ENCODE measurements at places on chromosomes 4 and X.

- peak; percentile 54 for DNase-seq
Measured at GRCh38 chr4:185764876-185765275, 47.1 kb downstream of the SORBS2 start.

DNA sequence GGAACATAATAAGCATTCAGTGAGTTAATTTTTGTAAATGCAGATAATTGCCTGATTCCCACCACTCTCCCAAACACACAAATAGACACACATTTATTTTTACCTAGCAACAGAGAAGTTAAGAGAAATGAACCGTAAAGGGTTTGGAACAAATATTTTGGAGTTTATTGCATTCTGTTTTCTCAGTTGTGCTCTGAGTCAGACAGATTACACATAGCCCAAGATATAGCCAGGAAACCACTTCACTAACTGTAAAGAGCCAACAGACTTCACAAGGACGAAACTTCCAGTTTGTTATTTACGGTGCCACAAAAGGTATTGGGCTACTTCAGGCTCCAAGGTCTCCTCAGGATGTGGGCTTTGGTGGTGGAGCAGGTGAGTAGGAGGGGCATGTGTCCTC, 217.0 kb downstream of the BMPR1B start:
- DNase-seq, result no peak

GRCh38 chr4:4477391-4477790, 64.5 kb downstream of the STX18 start:
- no peak for DNase-seq

- DNase-seq, result no peak
Measured at GRCh38 chr4:82373486-82373815, 340 bp downstream of the HNRNPD start.

DNA sequence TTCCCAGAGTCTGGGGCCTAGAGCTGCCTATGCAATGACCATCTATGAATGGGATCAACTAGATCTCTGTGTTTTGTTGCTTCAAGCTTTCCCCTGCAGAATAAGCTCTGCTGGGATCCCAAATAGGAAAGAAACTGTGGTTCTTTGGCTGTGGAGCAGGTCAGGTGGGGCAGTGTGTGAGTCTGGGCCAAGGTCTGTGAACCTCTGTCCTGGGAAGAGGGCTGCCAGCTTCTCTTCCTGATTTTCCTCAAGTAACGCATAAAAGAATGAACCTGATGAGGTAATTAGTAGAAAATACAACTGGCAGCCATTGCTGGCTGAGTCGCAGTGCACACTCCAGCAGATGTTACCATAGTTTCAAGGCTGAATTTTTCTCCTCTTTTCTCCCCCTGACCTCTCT, 4.6 kb upstream of the PIN4 start:
- no peak for DNase-seq

GRCh38 chr4:186192066-186192612, 772 bp downstream of the CYP4V2 start:
- DNase-seq, result peak; percentile 49

GRCh38 chr4:119629142-119629471, 503 bp upstream of the PDE5A start:
- DNase-seq, result no peak

DNA sequence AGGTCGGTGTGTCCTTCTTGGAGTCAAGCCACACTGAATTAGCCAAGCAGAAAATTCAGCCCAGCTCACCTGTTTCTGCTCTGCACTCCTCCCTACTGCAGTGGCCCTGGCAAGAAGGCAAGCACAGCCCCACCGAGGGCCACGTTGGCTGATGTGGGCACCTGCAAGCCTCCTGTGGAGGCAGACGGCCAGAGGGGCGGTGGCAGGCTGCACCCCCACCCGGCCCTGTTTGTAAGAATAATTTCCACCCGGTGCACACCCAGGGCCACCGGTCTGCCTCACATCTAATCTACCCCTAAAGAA, 18.8 kb downstream of the PPP2R2C start:
- DNase-seq, result no peak

DNA sequence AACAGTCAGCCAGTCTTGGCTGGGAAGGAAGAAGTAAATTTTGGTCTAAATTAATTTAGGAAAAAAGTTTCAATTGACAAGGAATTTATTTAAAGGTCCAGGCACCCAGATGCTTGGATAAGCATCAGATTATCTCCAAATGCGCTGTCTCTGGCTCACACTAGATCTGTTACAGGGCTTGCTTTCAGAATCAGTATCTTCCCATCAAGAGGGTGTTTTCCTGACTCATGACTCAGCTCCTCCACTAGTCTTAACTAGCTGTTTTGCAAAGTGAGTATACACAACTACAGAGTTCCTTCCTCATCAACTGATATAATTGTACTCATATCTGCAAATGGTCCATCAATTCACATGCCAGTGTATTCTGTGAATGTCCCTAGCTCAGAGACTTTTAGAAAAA, 482.1 kb upstream of the CPEB2 start:
- DNase-seq, result peak; percentile 30

- DNase-seq, result no peak
Measured at GRCh38 chr4:20592663-20593062, 107.6 kb upstream of the PACRGL start.

GRCh38 chrX:40298572-40299479, 201.1 kb upstream of the BCOR start:
- peak; percentile 14 for DNase-seq

- DNase-seq, result no peak
Measured at GRCh38 chr4:7320206-7320797, 114.4 kb downstream of the PSAPL1 start.

GRCh38 chr4:134544303-134544770, 342.7 kb upstream of the PABPC4L start:
- peak; percentile 78 for DNase-seq
